Left renal cortex interstitium (tissue), 4 donors: ENCODE measurements at places on chromosomes 3 and 15.

DNA sequence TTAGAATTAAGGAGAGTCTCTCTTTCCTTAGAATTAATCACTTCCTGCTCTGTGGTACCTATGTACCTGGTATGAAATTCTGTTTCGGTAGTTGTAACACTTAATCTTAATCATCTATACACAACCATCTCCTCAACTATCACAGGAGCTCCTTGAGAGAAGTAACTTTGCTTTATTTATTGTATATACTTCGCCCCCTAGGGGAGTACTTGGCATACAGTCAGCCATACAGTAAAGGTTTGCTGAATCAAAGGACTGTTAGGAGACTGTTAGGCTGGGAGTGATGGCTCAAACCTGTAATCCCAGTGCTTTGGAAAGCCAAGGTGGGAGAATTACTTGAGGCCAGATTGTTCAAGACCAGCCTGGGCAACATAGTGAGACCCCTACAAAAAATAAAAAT lies 44.7 kb downstream of the RORA start:
- no peak for DNase-seq

GRCh38 chr15:50144341-50145120 lies 25.5 kb upstream of the ATP8B4 start:
- DNase-seq: no peak

DNA sequence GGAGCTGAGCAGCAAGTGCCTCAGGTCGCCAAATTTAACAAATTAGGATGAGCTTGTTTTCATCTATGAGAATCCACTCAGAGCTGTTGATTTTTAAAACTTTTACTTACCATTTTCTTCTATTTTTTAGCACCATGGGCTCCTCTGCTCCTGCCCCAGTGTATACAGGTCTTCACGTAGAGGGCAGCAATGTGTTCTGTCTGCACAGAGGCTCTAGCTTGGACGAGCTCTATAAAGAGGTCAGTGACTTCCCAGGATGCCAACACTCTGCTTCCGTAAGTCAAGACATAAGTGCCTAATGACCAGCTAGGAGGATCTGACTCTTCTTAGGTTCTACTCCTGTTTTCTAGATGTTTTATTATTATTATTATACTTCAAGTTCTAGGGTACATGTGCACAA lies 41.2 kb upstream of the CNOT10 start:
- no peak for DNase-seq

DNA sequence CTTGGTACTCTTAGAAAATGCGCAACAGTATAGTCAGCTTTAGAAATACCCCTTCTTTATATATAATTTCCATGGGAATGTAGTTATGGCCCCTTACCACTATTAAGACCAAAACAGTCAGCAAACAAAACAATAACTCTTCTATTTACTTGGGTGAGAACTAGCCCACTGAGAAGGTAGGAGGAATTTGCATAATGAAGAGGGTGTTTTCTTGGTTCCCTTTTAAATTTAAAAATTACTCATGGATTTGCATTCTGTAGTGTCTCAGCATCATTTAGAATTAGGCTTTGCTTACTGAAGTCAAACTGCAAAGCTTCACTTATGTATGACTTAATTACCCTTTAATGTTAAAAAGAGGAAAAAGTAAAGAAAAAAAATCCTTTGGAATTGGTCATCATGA lies 350.8 kb downstream of the PTPRG start:
- DNase-seq: no peak

- DNase-seq: no peak
Measured at GRCh38 chr15:95669146-95669922, 661.2 kb upstream of the NR2F2 start.

- no peak for DNase-seq
Measured at GRCh38 chr3:64494526-64494925, 193.3 kb downstream of the ADAMTS9 start.

- DNase-seq: no peak
Measured at GRCh38 chr3:190989218-190989617, 126.7 kb upstream of the GMNC start.

DNA sequence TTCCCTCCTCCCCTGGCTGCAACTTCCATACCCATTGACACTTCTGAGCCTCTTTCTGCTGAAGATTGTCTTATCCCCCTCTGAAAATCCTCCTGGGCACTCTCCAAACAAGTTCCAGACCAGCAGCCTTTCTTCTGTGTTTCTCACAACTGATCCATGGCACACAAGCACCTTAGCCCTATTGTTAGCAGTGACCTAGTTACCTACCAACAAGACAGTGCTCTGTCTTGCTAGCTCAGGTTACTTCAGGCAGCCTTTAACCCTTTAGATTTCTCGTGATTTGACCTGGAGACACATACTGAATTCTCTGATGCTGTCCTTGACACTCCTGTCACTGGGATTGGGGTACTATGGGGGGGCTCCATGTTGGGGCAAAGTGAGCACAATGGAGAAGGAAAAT lies 82.1 kb downstream of the GTF2E1 start:
- no peak for DNase-seq

DNA sequence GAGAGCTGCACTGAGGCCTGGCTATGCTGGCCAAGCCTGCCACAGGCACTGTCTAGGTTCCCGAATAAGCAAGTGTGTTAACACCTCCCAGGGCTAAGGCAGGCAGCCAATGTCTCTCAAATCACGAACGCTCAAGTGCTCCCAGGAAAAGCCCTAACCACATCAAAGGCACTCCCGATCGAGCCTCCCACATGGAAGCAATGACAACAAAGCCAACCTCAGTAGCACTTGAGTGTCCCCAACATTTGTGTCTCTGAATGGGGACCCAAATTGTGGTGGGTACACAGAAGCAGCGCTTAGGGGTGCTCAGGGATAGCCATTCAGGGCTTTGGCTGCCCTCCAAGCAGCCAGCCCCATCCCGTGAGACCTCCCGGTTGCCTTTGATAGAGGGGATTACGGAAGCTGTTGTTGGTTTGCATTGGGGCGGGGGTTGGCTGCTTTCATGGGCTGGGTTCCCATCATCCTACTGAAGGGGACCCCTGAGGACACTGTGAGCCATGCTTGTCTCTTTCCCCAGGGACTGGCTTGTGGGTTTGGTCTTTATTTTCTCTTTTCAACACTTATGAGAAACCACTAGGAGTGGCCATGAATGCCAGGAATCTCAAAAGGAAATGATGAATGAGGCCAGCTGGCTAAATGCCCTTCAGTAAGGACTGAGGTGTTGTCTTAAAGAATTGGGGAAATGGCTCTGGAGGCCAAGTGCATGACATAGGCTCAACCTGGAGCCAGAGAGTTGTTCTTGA lies 234.1 kb upstream of the FEZF2 start:
- DNase-seq: no peak

DNA sequence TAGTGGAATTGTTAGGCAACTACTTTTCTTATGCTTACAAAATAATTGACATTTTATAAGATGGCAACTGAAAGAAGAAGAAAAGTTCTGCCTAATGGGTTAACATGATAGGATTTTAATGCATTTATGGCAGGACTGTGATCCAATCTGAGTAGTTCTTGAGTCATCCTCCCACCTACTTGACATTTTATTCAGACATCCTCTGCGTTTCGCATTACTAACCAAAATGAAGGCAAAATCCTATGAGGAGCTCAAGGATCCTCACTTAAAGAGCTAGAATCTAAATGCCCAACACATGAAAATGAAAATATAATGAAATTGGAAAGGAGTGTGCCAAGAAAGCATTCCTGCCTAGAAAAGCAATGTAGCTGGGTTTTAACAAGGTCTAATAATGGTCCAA lies 581.1 kb upstream of the SEMA6D start:
- DNase-seq: no peak

- DNase-seq: no peak
Measured at GRCh38 chr3:4829031-4829394, 150.2 kb upstream of the BHLHE40 start.

DNA sequence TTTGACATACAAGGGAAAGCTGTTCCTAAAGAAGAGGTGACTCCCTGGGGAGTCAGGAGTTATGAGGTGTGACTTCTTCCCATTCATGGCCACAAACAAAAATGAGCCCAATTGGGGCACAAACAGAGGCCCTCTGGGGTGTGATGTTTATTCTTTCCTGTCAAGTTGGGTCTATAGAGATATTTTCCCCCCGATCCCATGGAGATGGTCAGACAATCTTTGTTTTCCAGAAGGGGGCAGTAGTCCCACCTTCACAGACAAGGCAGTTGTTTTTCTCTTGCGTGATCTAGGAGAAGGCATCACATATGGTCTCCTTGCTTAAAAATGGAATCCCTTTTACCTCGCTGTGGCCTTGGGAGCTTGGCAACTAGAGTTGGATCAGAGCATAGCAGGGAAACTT lies 110.3 kb downstream of the MFSD1 start:
- no peak for DNase-seq

DNA sequence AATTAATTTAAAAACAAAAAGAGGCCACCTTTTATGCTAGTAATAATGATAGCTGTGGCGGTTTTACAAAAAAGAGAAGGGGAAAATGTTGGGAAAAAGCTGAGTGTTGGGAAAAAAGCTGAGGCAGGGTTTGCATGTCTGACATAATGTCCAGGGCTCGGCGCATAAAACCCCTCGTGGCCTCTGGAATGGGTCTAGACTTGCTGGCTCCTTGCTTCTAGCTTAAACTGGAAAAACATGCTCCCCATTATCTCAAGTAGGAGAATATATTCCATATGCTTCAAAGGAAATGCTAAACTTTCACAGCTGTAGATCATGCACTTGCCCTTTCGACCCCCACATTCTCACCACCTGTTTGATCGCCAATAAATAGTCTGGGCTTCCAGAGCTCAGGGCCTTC lies 53.0 kb downstream of the CYP19A1 start:
- DNase-seq: no peak

GRCh38 chr3:15959434-15959811 lies 161.6 kb upstream of the ANKRD28 start:
- DNase-seq: no peak

DNA sequence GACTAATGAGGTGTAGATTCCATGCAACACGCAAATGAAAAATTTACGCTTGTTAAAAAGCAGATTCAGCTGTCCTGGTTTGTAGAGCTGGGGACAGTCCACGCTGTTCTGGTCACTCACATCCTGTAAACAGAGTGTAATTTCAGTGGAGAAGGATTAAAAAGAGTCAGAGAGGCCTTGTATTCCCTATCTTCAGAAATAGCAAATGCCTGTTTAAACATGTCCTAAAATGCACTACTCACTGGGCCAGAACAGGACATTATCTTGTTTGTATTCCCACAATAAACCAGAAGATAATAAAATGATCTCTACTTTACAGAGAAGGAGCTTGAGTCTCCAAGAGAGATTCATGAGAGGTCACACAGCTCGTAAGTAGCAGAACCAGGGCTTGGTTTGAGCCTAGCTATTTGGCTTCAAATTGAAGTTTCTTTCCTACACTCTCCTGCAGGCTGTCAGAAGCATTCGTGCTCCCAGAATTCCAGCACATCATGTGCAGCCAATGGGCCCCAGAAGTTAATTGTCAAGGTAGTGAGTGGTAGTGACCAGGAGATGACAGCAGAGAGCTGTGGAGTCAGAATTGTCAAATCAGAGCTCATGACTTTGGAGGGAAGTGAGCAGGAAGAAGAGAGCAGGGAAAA lies 242.5 kb downstream of the ATP8B4 start:
- no peak for DNase-seq

- DNase-seq: no peak
Measured at GRCh38 chr15:39188930-39189329, 391.9 kb upstream of the THBS1 start.

GRCh38 chr3:27125821-27126501 lies 243.2 kb downstream of the NEK10 start:
- no peak for DNase-seq

DNA sequence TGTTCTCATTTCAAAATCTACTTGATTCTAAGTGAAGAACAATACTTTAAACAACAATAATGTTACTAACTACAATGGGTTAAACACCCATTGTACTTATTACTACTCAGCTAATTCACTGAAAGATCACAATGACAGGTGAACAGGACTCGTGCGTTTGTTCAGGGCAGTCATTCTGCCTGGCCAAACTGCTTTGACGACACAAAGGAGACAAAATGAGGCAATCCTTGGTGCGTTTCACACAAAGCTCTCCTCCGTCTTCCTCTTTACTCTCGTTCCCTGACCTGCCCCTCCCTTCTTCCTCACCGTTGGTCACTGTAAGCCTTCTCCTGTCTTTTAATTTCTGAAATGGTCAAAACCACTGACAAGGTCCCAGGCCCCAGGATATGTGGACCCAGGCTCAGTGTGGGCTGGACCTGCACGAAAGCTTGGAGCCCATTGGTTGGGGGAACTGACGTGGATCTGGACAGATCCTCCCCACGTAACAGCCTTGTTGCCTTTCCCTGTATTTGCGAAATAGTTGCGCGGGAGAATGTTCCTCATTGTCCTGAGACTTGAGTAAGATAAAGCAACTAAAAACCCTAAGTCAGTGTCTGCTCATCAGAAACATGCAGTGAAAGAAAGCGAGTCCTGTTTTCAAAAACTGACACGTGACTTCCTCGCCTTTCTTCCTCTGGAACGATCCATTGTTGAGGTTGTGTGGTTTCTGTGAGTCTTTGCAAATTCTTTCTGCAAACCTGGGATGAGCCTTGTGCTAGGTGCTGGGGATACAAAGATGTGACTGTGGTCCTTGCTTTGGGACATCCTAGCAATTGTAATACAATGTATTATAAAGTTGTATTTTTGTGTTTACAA lies 147.1 kb upstream of the RGMA start:
- DNase-seq: no peak

DNA sequence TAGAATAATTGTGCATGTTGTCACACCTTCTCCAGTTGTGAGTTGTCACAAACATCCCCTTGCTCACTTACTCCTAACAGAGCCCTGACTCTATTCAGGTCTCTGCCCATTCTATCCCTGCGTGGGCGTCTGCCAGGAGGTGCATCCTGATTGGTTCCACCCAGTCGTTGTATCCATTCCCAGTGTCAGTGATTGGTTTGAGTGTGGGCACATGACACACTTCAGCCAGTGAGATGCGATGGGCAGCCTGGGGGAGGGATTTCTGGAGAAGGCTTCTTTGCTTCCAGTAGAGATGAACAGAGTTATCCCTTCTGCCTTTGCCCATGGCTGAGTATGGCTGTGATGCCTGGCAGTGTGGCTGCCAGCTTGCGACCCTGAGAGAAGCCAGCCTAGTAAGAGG lies 18.7 kb downstream of the PXYLP1 start:
- DNase-seq: no peak

- DNase-seq: no peak
Measured at GRCh38 chr3:52471371-52472238, 16.2 kb downstream of the NISCH start.

DNA sequence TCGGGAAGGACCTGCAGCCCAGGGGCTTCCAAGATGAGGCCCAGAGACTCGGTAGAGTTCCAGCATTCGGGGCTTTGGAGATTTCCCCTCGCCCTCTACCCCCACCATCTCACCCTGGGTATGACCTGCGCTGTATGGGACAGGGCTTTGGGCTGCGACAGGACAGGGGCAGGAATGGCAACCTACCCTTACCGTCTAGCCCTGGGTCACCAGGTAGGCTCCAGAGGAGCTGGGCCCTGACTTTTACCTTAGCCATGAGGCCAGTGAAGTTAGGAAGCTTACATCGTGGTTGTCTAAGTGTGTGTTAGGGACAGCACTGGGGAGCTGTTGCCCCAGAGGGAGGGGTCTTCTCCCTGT lies 683 bp downstream of the PPM1M start:
- DNase-seq: no peak
